Tibial nerve (tissue), 4 donors: ENCODE measurements at places on chromosomes 2 and 18. TPM values are rescaled to one million over a fixed set of nuclear protein-coding genes. Genes with fewer than 3 reads are reported as not detected.

DNA sequence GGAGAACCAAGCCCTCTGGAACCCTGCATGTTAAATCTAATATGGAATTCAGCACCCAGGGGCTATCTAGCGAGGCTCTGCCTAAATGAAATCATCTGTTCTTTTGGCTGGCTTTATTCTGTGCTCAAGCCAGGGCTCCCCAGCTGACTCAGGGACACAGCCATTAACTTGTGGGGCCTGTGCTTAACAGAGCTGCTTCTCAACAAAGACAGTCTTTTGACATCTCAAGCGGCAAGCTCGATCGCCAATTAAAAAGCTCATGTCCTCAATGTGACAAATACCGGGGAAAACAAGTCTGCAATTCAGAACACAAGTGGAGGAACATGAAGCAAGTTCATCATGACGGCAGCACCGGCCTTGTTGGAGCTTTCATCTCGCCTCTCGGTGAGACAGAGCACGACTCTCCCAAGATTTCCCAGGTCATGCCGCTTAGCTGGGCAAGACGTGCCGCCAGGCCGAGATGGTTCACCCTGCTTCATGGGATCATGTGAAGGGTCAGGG is 64.9 kb downstream of the KLHL29 start:
- H3K36me3 ChIP-seq = no peaks in the 10 kb centered on the region
- H3K4me1 ChIP-seq = peaks cover 67% of the 10 kb centered on the region
- H3K27me3 ChIP-seq = no peaks in the 10 kb centered on the region
- H3K27ac ChIP-seq = peak overlapping the region; percentile 84
- DNase-seq = no peak
- no peak overlapping the region for H3K4me3 ChIP-seq

- H3K4me3 ChIP-seq = no peak overlapping the region
- no peak for DNase-seq
- no peaks in the 10 kb centered on the region for H3K27me3 ChIP-seq
- no peak overlapping the region for H3K27ac ChIP-seq
- no peaks in the 10 kb centered on the region for H3K36me3 ChIP-seq
- H3K4me1 ChIP-seq = no peaks in the 10 kb centered on the region
Observed at GRCh38 chr2:100571668-100572067, 8.9 kb downstream of the PDCL3 start.

DNA sequence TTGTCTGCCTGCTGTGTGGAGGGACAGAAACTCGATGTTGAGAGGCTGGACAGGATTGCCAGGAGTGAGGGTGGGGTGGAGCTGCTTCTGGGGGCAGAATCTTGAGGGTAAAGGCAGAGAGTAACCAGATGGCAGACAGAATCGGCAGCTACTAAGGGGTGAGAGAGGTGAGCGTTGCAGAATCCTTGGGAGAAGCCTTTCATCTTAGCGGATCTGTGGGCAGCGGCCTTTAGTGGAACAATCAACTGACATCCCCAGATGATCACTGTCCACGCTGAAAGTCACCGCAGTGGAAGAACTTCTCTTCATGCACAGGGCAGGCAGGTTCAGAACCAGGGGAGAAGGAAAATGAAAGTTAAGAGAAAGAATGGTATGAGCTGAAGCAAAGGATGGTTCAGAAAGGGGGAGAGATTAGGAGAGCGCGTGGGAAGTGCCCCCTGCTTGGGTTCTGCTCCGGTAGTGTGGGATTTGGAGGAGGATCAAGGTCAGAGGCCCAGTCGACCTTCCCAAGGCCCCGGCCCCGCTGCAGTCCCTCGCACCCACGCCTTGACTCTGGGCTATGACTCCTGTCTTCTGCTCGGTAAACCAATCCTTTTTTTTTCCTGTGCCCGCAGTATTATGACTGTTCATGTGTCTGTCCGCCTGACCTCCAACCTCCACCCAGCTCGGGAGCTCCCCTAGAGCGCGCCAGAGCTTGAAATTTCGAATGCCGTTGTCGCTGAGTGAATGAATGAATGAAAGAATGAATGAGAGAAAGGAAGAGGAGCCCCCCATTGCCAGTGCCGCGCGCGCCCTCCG is 584 bp downstream of the BOLA3 start:
- H3K4me1 ChIP-seq = no peaks in the 10 kb centered on the region
- no peaks in the 10 kb centered on the region for H3K36me3 ChIP-seq
- DNase-seq = no peak
- peak overlapping the region; percentile 26 for H3K27ac ChIP-seq
- H3K4me3 ChIP-seq = peak overlapping the region; percentile 66

DNA sequence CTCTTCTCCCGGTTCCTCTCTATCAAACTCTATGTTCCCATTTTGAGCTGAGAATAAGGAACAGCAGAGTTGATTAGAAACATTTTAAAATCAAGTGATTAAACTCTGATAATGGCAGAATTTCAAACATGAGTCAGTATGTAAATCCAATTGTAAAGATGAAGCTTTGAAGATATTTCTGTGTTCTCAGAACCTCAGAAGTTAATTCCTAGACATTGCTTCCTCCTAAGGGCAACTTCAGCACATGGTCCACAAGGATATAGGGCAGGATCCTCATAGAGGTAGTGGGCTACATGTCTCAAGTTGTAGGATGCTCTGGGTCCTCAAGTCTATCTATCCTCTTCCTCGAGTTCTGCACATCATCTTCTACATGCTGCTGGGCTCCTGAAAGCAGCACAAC is 46.3 kb downstream of the QPCT start:
- no peaks in the 10 kb centered on the region for H3K36me3 ChIP-seq
- no peak for DNase-seq
- no peak overlapping the region for H3K4me3 ChIP-seq
- H3K27me3 ChIP-seq = no peaks in the 10 kb centered on the region
- no peaks in the 10 kb centered on the region for H3K4me1 ChIP-seq

DNA sequence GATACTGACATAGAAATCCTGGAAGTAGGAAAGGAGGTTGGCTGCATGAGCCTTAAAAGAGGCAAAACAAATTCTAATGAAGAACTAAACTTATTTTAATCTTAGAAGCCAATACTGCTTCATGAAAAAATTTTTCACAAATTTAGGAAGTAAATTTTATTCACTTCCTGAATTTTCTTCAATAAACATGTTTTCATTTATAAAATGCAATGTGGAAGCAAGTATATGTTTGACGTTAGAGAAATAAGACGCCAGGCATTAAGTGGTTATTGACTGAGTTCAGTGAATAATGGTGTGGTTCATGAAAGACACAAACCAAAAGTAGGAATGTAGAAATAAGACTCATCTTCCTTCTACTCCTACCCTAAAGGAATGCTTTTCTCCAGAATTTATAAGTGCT is 136.4 kb downstream of the USP34 start:
- peaks cover 52% of the 10 kb centered on the region for H3K36me3 ChIP-seq
- H3K4me3 ChIP-seq = no peak overlapping the region
- H3K27me3 ChIP-seq = no peaks in the 10 kb centered on the region
- no peak overlapping the region for H3K27ac ChIP-seq

DNA sequence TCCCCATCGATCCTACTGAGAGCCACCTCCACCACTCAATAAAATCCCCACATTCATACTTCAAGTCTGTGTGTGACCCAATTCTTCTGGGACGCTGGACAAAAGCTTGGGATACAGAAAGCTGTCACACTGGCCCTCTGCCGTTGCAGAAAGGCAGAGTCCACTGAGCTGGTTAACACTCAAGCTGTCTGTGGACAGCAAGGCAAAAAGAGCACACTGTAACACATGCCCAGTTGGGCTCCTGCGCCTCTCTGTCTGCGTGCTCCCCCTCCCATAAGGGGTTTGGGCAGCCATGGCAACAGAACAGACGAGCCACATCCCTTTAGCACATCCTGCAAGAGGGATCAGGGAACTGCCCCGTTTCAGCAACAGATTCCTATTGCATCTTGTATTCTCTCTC is 106.9 kb upstream of the RGPD4 start:
- H3K4me1 ChIP-seq = no peaks in the 10 kb centered on the region
- H3K36me3 ChIP-seq = no peaks in the 10 kb centered on the region
- no peak overlapping the region for H3K27ac ChIP-seq
- no peak overlapping the region for H3K4me3 ChIP-seq

DNA sequence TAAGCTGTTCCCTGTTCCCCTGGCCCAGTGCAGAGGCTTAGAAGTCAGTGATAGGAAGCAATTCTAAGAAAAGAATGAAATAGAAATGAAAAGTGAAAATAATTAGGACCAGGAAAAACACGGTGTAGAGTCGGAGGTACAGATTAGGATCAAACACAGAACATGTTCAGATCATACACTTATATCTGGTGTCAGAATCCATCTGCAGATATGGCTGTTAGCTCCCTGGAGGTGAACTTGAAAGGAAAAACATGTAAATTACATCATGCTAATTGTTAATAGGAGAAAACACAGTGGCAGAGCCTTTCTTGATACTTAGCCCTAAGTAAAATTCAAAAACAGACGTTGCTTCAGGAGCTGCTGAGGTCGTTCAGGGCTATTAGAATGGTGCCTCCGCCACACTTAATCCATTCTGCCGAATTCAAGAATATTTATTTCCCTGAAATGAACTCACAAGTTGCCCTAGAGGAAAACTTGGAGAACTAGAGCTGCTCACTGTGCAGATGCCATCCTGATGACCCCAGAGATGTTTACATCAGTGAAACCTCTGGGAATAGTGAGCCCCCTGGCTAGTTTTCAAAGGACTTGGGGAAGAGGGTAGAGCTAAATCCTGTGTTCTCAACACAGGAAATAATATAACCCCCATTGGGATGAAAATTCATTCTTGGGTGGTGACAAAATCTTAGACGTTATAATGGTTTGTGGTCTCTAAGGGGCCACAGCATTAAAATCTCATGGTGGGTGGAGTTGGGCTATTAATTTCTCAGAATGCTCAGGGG is 27.5 kb downstream of the LPIN1 start:
- no peak overlapping the region for H3K27ac ChIP-seq
- H3K4me1 ChIP-seq = peaks cover 20% of the 10 kb centered on the region
- H3K4me3 ChIP-seq = no peak overlapping the region

GRCh38 chr2:205822579-205822978 is 140.3 kb downstream of the NRP2 start:
- H3K36me3 ChIP-seq = no peaks in the 10 kb centered on the region
- H3K4me3 ChIP-seq = no peak overlapping the region
- H3K27me3 ChIP-seq = no peaks in the 10 kb centered on the region
- no peak for DNase-seq
- no peak overlapping the region for H3K27ac ChIP-seq
- no peaks in the 10 kb centered on the region for H3K4me1 ChIP-seq

DNA sequence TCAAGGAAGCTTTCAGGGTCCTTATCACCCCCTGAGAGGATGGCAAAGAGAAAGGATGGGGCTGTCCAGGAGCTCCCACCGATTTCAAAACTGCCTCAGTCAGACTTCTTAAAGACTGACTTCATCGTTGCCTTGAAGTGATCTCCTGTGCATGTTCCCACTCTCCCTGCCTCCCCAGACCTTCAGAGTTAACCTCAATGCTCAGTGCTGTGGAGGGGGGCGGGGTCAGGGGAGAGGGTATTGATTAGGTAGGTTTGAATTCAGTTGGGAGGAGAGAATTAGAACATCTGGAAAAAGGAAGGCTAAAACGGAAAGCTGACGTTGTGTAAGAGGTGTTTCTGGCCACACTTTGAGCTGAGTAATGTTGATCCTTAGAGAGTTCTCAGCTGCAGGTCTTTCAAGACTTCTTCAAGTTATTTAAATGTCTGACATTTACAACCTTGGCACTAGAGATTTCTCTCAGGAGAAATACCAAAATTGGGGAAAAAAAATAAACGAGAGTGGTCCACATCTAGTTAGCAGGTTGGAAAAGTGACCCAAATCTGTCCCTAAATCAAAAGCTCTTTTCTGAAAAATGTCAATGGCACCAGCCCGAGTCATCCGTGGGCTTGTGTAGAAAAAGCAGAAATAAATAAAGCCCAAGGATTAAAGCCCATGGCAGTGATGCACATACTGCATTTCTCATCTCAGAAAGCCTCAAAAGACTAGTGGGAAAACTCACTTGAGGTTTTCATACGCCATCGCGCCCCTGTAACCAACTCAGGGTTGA is 134.7 kb upstream of the EPAS1 start:
- peaks cover 16% of the 10 kb centered on the region for H3K4me1 ChIP-seq
- no peak overlapping the region for H3K4me3 ChIP-seq
- H3K27ac ChIP-seq = peak overlapping the region; percentile 7
- no peaks in the 10 kb centered on the region for H3K27me3 ChIP-seq

Gene CAPN14
- total RNA-seq = not detected

Gene CD207
- total RNA-seq = not detected

Gene DQX1
- total RNA-seq = not detected

Gene SERPINB4
- not detected for total RNA-seq

Gene TEX44
- total RNA-seq = not detected

Gene SLC38A11
- not detected for total RNA-seq

Gene KHK
- 5.1 TPM for total RNA-seq

Gene FSHR
- total RNA-seq = not detected
